Peyer's patch (tissue), 4 donors: ENCODE measurements at places on chromosomes 2 and 18. TPM values are rescaled to one million over a fixed set of nuclear protein-coding genes. Genes with fewer than 3 reads are reported as not detected.

Gene CYBRD1
- total RNA-seq, result 705 TPM

Gene DCC
- total RNA-seq, result not detected

- DNase-seq, result no peak
Observed at GRCh38 chr2:161039071-161039470, 121.2 kb upstream of the TANK start.

DNA sequence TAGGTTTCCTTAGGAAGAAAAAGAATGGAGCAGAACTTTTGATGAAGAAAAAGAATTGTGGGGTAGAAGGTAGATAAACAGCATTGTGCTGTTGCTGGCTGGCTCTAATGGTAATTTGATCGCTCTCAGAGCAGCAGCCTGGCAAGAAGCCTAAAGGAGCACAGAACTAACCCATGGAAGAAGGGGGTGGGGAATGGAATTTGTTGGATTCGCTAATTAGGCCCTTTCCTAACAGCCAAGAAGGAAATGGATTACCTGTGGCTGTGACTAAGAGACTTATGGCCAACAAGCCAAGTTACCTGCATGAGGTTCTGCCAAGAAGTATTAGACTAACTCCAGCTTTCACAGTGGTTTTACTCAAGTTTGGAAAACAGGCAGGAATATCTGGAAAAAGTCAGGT, 210.6 kb downstream of the IKZF2 start:
- DNase-seq, result no peak

- peak; percentile 61 for DNase-seq
Observed at GRCh38 chr2:27723372-27724144, 48.0 kb upstream of the MRPL33 start.

DNA sequence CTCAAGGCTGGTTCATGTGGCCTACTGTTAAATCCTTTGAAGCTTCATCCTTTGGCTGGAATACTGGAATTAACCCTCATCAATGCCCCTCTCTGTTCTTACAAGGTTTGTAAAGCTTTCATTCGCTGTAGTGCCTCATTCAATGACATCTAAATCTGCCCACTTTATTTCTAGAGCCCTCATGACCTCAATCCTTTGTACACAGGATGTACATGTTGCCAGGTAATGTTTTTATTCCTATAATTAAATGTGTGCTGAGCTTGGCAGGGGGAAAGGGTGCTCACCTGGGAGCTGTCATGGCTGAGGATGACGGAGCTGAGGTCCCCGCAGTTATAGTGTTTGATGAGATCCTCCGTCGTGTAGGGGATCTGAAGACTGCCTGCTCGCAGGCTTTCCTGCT, 39.3 kb downstream of the TRABD2A start:
- DNase-seq, result peak; percentile 26

GRCh38 chr2:20698916-20699613, 32.1 kb downstream of the GDF7 start:
- DNase-seq, result no peak

DNA sequence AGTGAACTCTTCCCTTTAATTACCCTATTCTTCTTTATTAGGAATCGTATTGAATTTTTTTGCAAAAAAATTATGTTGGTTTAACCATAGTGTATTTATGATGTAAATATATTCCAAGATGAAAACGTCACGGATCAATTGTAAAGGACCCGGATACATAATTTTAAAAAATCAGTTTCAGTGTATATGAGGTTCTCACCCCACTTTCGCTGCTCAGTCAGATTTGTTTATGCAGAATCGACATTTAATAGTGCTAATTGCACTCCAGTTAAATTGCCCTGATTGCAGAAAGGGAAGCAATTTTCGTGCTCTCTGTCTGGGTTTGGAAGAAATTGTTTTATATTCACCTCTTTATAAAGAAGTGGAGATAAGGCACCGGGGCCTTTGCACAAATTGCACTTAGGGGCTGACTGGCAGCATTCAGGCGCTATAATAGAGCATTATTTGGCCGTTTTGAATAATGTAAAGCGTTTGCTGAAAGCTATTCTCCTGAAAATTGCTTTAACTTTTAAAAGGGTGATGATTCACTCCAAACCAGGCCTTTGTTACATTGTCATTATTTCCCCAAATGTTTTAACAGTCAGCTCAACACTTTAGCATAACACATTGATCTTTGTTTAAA, 3.0 kb upstream of the SP9 start:
- no peak for DNase-seq

DNA sequence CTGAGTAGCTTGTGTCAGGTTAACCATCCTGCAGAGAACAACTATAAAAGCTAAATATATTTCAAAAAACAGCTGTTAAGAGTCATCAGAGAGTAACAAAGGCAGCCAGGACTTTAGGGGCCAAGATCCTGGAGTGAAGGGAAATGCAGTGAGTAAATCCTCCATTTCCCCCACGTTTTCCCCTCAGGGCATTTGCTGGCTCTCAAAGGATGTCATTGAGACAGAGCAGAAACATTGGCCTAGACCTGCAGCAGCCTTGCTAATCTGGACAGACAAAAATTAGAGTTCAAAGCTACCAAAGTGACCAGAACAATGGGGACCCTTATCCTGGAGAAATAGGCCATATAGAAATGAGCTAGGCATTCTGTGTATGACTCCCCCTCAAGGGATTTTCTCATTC, 21.1 kb upstream of the KLHL29 start:
- DNase-seq, result no peak

- DNase-seq, result no peak
Observed at GRCh38 chr18:25459814-25460213, 107.8 kb upstream of the ZNF521 start.
